ENCODE measurements at places on chromosomes 2 and 18.

- no peak for DNase-seq
Measured at GRCh38 chr2:45627911-45628310, 16.8 kb upstream of the SRBD1 start.

DNA sequence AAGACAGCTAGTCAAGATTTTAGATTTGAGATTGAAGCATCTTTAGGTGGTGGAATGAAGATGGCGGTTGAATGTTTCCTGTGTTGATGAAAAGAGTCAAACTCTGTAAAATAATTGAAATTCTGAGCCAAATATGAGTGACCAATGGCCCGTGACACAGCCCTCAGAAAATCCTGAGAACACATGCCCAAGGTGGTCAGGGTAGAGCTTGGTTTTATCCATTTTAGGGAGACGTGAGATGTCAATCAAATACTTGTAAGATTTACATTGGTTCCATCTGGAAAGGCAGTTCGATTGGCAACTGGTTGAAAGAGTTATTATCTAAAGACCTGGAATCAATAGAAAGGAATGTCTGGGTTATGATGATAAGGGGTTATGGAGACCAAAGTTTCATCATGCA is 198.0 kb upstream of the AGAP1 start:
- DNase-seq: no peak

- no peak for DNase-seq
Measured at GRCh38 chr2:237540823-237541222, 25.6 kb upstream of the PRLH start.

GRCh38 chr2:75787532-75788132 is 76.9 kb upstream of the GCFC2 start:
- DNase-seq: no peak

DNA sequence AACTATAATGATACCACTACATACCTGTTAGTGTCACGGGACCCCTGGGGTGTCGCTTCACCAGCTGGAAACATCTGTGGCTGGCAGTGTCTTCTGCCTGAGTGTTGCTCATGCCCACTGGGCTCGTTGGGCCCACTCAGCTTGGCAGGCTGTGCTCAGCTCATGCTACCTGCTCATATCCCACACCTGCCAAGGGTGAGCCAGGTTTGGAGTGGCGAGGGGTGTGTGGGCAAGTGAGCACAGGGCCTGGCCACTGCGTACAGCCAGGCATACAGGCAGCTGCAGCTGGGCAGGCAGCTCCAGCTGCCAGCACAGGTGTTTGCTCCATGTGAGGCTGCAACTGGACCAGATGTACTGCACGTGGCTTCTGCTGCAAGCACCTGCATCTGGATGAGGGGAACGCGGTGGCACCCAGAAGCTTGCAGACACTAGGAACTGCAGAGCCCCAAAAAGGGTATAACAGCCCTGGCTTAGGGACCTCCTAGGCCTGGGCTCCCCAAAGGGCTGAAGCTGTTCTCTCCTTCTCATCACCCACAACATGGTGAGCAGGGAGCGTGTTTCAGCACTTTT is 70.1 kb downstream of the SUCLG1 start:
- DNase-seq: no peak

DNA sequence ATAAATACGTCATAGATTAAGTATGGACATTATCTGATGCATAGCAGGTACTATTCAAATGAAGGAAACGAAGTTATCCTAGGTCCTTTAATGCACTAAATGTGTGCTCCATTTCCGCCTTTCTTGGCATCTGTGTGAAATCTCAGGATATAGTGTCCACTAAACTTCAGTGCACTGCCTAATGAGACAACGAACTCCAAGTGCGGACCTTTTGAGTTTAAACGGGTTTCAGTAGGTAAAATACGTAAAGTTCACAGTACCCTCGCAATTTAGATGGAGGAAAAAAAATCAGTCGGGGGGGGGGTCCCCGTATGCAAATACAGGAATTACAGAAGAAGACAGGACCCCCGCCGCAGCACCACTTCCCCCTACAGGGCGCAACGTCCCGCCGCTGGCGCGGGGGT is 729 bp upstream of the REL start:
- DNase-seq: no peak

Data from nucleus accumbens (tissue), 56 donors.